Hindlimb muscle (tissue), 1 donor: ENCODE measurements at places on chromosomes 4 and X. TPM values are rescaled to one million over a fixed set of nuclear protein-coding genes. Genes with fewer than 3 reads are reported as not detected.

DNA sequence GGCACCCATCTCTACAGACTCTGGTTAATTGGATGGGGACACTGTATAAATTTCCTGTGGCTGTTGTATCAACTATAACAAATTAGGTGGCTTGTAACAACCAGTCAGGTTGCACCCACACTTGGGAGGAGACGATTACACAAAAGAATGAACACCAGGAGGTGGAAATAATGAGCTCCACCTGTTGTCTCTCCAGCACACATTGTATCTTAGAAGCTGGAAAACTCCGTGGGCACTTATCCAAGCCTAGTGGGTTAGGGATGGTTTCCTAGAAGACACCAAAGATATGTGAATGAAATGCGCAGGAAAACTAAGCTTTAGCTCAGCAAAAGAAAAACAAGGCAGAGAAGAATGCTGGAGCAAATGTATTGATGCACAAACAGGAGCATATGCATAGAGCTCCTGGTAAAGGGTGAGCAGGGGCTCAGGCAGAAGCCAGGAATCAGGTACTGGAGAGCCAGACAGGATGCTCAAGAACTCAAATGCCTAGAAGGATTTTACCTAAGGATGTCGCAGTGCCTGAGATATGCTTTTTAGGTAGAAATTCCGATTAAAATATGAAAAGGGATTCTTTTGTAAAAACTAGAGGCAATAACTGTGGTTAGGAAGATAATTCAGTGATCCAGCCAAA, 111.7 kb downstream of the GALNTL6 start:
- DNase-seq = no peak

- DNase-seq = no peak
These were observed 206.4 kb upstream of the PACRGL start for GRCh38 chr4:20493761-20494353.

DNA sequence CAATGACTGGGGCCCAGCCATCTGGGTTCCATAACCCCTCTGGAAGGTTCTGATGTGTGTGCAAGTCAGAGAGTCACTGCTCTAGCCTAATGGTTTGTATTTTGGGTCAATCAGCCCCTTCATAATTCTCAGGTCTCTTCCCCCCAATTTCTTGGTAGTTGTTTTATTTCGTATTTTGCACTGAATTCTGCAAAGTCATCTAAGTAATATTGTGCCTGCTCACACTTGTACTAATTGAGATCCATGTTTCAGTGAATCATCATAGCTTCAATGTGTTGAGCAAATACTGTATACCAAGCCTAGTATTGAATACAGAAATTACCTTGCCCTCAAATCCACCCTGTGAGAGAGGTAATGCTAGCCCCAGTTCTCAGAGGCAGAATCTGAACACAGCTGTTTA, 28.0 kb upstream of the TBL1X start:
- DNase-seq = no peak

DNA sequence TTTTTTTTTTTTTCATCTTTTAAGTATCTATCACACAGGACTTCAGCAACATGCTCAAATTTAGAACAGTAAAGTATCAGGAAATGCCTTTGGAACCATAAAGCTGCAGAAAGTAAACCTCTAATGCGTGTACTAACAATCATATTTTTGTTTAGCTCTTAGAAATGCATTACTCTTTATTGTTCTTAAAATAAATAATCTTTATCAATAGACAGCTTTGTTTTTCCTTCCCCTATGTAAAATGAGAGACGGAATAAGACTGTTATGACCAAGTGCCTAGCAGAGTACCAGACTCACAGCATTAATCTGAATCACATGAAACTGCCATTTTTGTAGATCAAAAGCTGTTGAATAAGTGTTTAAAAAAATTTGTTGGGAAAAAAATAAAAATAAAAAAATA, 50.5 kb upstream of the COL25A1 start:
- DNase-seq = no peak

- no peak for DNase-seq
These were observed 36.0 kb downstream of the RTL9 start for GRCh38 chrX:110394651-110395050.

DNA sequence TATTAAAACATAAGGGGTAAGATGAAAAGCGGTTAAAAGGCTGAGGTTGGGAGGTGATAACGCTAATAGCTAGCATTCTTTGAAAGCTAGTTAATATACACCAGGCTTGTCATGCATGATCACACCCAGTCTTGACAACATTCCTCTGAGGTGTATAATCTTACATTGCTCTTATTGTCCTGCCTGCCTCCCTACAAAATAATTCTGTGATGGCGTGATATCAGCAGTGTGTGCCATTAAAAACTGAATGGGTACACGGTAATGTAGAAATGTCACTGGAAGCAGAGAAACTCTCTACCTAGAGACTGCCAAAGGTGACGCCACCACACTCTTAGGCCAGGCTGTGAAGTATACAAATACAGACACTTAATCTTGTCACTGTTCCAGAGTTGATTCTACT, 68.1 kb downstream of the DIAPH2 start:
- DNase-seq = no peak

- peak; percentile 34 for DNase-seq
These were observed 104.6 kb downstream of the TMEM144 start for GRCh38 chr4:158314756-158315487.

DNA sequence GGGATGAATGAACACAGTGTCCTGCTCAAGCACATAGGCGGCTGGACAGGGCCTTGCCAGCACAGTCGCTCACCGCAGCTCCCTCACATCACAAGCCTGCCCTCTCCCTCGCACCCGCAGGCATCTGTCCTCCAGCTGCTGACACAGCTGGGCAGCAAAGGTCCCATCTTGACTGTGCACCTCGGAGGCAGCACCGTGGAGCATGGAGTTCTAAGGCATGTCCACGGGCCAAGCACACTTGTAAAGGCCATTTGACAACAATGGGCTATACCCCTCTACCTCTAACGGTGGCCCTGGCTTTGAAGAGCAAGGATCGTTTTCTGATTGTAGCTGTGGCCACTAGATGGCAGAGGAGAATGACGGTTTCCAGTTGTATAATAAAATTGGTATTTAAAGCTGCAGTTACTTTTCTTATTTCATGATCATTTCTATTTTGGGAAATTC, 53.8 kb downstream of the APLN start:
- DNase-seq = no peak

GRCh38 chr4:15162465-15163283, 160.4 kb downstream of the CPEB2 start:
- DNase-seq = no peak

MTNR1A gene
- polyA plus RNA-seq = not detected

USP51 gene
- 3.5 TPM for polyA plus RNA-seq

CBLL2 gene
- polyA plus RNA-seq = not detected

CDS1 gene
- polyA plus RNA-seq = 0.43 TPM

MAGED2 gene
- 988 TPM for polyA plus RNA-seq
